ENCODE measurements at places on chromosomes 7 and 10. TPM values are rescaled to one million over a fixed set of nuclear protein-coding genes. Genes with fewer than 3 reads are reported as not detected.

Gene GNG11
- 1.7 TPM for total RNA-seq

Gene GDF10
- total RNA-seq = 0.14 TPM

Gene CHRM2
- 84.0 TPM for total RNA-seq

Gene OR13A1
- not detected for total RNA-seq

Gene IFIT3
- 11.2 TPM for total RNA-seq

DNA sequence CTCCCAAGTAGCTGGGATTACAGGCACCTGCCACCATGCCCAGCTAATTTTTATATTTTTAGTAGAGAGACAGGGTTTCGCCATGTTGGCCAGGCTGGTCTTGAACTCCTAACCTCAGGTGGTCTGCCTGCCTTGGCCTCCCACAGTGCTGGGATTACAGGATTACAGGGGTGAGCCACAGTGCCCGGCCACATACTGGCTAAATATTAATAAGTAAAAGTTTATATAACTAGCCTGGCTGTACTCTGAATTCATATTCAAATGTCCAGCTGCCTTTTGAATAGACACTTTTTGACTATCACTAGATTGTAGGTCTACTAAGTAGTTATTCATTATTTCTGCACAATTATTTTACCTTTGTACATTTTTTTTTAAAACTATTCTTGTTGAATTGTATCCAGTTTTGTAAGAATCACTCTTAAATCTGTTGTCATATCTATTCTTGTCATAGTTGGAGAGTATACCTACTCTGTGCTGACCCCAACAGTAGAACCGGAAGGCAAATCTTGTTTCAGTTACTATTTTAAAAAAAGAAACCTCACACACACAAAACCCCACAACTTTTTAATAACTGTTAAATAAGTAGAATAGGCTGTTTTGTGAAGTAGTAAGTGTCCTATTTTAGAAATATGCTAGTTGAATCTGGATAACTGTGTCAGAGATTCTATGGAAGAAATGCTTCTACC lies 29.6 kb downstream of the MINPP1 start:
- DNase-seq = no peak

- no peak for DNase-seq
These were observed 47.6 kb upstream of the MNX1 start for GRCh38 chr7:157058068-157058467.

DNA sequence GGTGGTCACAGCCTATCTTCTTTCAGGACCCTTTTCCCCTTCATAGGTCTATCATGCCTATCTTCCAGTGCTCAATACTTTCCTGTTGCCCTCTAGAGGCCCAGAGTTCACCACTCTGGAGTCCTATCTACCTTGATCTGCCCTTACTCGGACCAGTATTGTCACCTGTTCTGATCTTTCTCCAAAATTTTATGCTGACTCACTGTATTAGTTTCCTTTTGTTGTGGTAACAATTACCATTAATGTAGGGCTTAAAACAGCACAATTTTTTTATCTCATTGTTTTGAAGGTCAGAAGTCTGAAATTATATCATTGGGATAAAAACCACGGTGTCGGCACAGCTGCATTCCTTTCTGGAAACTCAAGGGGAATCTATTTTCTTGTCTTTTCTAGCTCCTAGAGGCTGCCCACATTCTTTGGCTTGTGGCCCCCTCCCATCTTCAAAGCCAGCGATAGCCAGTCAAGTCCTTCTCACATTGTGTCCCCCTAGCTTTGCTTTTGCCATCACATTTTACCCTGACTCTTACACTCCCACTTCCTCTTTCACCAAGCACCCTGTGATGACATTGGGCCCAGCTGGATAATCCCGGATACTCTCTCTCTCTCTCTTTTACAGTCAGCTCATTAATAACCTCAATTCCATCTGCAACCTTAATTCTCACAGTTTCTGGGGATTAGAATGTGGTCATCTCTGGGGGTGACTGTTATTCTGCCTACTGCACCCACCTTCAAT lies 54.6 kb downstream of the TFAM start:
- DNase-seq = no peak

DNA sequence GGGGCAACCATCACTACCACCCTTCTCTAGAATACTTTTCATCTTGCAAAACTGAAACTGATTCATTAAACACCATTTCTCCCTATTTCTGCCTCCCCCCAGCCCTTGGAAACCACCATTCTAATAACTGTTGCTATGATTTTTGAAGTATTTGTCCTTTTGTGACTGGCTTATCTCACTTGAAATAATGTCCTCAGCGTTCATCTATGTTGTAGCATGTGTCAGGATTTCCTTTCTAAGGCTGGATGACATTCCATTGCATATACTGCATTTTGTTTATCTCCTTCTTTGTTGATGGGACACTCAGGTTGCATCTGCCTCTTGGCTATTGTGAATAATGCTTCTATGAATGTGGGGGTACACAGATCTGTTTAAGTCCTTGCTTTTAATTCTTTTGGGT lies 327.6 kb upstream of the ZNF32 start:
- no peak for DNase-seq

- no peak for DNase-seq
These were observed 73.4 kb downstream of the VIPR2 start for GRCh38 chr7:159071260-159071659.

- no peak for DNase-seq
These were observed 237.3 kb downstream of the MAD1L1 start for GRCh38 chr7:1995426-1995825.

GRCh38 chr7:66036788-66037187 lies 38.8 kb upstream of the ASL start:
- DNase-seq = no peak

DNA sequence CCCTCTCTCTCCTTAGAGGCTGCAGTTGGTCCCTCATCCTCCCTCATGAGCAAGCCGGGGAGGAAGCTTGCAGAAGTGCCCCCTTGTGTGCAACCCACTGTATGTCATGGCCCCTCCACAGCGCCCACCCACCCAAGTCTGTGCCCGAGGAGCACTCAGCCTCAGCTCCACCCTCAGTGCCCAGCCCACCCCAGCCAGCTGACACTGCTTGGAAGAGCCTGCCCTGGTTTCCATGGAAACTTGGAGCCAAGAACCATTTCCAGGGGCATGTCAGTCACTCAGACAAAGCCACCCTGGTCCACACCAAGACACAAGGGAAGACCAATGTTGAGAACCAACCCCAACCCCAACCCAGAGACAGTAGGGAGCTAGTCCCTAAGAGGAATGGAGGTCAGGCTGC lies 79.5 kb downstream of the PAX2 start:
- no peak for DNase-seq

- no peak for DNase-seq
These were observed 39.6 kb downstream of the STAM start for GRCh38 chr10:17683541-17683940.

DNA sequence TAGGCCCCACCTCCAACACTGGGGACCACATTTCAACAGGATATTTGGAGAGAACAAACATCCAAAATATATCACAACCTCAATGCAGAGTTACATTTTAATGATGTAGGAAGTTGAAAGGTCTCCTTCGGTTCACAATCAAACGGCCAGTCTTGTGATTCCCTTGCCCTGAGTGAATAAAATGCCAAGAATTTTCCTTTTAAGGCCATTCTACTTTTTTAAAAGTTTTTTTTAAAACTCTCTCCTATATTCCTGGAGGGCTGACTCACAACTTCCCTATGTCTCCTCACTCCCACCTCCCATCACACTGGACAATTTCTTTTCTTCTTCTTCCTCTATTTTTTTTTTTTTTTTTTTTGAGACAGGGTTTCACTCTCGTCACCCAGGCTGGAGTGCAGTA lies 693.6 kb upstream of the AUTS2 start:
- no peak for DNase-seq

GRCh38 chr7:141039376-141039775 lies 24.6 kb upstream of the MRPS33 start:
- no peak for DNase-seq

- DNase-seq = no peak
These were observed 50.9 kb downstream of the AFAP1L2 start for GRCh38 chr10:114353383-114353782.

Data from mucosa of descending colon (tissue), 3 donors.